ENCODE measurements at places on chromosomes 7 and 10.

DNA sequence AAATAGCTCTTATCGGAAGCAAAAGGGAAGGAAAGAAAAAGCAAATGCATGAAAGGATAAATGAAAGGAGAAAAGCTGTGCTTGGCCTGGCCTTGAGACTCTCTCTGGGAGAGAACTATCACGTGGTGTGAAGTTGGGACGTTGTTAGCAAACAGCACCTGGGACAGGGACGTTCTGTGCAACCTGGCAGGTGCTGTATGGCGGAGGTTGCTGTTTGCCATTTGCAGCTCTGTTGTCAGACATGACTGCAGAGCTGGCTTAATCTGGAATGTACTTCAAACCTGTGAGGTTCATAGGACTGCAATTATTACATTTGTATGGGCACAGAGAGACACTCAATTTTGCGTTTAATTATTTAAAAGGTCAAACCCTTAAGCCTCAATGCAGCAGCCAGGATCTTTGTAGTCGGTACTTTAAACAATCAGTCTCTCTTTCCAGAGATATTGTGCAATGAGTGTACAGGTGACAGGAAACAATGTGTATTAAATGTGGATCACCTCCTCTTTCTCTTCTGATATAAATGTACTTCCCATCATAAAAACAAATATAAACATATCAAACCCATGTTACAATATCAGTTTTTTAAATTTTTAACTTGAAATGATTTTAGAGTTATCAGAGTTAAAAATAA, 800.5 kb upstream of the KCND2 start:
- no peak for DNase-seq

DNA sequence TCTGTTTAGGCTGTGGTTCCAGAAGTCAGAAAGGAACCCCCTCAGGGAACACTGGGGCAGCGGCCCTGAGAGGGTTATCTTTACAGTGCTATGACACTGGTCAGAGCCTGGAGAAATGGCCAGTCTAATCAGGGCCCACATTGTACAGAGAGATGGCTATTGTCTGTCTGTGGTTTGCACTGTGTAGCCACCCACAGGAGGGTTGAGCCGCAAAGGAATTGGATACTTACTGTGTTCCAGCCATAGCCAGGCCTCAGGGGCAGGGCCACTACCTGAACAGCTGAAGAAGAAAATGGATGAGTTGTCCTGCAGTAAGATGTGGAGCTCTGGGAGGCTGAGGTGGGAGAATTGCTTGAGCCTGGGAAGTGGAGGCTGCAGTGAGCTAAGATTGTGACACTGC, 47.5 kb upstream of the PODXL start:
- DNase-seq, result no peak

DNA sequence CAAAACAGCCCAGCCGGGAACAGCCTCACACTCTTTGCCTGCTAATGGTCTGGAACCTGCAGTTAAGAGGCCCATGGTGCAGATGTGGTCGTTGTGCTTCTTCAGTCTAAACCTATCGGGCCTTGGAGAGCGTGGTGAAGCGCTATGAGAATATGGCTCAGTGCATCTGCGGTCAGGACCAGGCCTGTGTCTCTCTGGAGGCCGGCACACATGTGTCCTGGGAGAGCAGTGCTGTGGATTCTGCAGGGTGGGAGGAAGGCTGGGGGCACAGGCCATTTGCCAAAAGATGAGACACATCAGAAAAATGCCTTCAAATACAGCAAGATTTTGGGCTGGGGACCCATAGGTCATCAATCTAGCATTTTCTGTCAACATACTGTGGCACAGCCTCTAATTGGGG, 231.5 kb upstream of the GLI3 start:
- DNase-seq, result no peak

- DNase-seq, result no peak
These were observed 71.5 kb downstream of the EBF3 start for GRCh38 chr10:129892548-129893052.

DNA sequence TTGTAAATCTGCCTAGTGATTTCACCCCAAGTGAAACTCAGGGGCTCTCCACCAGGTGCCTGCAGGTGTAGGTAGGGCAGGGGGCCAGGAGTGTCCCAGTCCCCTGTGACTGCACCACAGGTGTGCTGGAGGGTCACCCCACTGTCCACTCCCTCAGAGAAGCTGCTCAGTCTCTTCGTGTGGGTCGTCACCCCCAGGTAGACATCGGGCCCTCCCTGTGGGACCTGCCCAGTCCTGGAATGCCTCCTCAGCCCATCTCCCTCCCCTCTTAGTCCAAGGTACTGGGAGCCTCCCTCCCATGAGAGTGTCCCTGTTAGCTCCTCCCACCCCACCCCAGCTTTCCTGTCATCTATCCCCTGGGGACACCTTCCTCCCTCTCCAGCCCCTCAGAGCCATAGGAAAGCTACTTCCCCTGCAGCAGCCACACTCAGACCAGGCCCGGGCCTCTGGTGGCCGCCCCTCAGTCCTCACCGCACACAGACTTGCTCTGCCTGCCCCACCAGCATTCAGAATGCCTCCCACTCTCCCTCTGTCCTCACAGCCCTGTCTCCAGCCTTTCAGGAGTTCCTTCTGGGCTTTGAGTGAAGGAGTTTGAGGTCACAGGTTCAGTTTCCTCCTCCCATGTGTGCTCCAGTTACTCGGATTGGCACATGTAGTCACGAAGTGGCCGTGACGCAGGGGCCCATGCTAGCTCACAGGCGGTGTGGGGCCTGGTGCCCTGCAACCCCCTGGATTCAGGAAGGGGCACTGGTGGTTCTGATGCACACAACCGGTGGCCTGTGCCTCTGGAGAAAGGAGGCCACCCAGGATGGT, 5.1 kb downstream of the ALOX5 start:
- no peak for DNase-seq

- DNase-seq, result no peak
These were observed 416.3 kb upstream of the COBL start for GRCh38 chr7:51732951-51733350.

- DNase-seq, result no peak
These were observed 230.3 kb upstream of the GHITM start for GRCh38 chr10:83909001-83909400.

- no peak for DNase-seq
These were observed 68.8 kb upstream of the MTPN start for GRCh38 chr7:136045992-136046391.

DNA sequence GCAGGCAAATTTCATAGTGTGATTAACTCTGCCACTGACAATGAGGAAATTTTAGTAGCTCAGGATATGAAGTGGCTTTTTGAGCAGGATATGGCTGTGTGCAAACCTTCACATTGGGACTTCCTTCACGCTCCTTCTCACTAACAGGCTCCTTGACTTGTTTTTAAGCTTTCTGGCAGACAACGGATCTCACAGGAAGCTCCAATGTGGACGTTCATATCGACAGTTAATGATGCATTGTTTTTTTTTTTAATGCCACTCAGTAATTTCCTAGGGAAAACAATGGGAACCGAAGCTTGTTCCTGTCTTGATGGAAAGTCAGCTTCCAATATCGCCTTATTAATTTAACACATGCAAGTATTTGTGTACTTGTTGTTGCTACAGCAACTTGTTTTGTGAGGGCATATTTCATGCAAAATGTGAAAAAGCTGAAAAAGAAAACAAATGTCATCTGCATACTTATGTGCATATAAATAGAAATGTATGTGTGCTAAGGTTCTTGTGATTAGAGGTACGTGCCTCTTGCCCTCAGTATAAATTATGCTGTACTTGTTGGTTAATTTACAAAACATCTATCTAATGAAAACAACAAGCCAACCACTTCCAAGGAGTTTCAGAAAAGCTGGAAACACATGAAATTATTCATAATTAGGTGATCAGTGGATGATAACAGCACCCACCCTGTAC, 84.7 kb downstream of the NRP1 start:
- no peak for DNase-seq

GRCh38 chr10:30581779-30582380, 47.7 kb downstream of the LYZL2 start:
- peak; percentile 71 for DNase-seq

- no peak for DNase-seq
These were observed 171.2 kb downstream of the DNAJB6 start for GRCh38 chr7:157507987-157508386.

GRCh38 chr10:126930883-126931503, 25.8 kb downstream of the DOCK1 start:
- DNase-seq, result no peak

DNA sequence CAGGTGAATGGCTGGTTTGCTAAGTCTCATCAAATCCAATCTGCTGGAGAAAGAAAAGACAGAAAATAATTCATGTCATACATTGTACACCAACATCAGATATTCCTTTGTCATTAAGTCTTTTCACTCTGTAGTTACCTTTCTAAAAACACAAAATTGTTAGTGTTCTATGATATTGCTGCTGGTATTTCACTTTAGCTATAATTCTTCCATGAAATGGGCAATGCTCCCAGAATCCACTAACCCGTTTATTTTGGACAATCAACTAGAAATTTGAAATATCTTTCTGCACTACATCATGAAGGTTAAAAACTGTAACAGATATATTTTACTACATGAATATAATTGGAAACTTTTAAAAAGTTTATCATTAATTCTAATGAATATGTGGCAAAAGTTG, 181.3 kb downstream of the C7orf25 start:
- no peak for DNase-seq

- DNase-seq, result no peak
These were observed 452.6 kb upstream of the ZMIZ1 start for GRCh38 chr10:78616125-78616695.

- DNase-seq, result peak; percentile 40
These were observed 4.2 kb downstream of the SMARCD3 start for GRCh38 chr7:151244196-151244840.

GRCh38 chr10:14448197-14448990, 117.7 kb upstream of the FRMD4A start:
- DNase-seq, result no peak

GRCh38 chr10:7042419-7043054, 368.3 kb downstream of the SFMBT2 start:
- no peak for DNase-seq

DNA sequence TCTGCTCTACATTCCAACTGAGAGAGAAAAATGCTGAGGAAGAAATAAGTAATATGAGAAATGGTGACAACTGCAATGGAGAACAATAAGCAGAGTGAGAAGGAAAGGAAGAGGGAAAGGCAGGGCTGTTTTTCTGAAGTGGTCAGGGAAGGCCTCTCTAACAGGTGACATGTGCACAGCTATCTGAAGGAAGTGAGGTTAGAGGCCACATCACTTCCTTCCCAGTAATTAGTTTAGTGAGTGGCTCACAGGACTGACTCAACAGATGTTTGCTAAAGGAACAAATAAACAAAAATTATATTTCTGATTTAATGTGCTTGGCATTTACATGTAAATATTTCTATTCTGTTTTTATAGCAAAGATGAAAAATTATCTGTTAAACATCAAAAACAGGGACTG, 77.9 kb downstream of the ARHGAP21 start:
- no peak for DNase-seq

DNA sequence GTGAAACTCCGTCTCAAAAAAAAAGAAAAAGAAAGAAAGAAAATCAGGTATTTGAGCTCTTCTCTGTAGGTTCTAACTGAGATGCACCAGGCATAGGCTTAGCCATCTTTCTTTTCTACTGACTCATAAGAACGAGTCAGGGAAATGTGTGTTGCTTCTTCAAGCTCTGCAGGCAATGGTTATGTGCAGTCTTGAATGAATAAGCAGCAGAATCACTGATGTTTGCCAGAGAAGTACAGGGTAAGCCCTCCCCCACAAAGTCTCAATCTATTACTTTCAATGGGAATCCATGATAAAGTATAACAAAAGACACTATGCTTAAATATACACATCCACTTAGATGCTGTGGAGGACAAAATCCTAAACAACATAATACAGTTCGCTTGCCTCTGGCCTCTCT, 239.2 kb downstream of the PARD3 start:
- no peak for DNase-seq

DNA sequence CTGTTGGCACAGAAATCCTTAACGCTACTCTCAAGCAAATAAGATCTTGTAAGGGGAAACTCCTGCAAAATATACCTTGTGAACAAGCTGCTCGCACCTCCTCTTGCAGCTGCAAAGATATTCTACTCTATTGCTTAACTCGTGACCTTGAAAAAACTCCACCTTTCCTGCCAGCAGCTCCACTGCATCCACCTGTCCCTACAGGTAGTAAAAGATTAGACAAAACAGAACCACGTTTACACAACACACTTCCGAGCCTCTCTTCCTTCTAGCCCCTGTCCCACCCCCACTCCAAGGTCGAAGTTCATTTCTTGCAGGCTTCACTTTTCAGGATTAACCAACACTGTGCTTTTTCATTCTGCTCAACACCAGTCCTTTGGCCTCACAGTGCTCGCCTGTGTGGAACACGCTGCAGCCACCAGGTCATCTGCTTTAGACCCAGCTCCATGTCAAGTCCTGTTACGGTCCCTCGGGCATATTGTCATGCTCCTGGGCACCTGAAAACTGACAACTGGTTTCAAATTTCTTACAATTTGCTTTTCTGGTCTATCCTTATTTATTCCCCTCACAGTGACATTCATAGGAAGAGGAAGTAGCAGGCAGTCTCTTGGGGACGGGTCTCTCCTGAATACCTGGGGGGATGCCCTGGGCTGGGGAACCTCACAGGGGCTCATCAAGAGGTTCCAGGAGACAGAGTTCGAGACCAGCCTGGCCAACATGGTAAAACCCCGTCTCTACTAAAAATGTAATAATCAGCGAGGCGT, 165.8 kb upstream of the KLF14 start:
- DNase-seq, result no peak

- no peak for DNase-seq
These were observed 388.7 kb upstream of the GHITM start for GRCh38 chr10:83750604-83751003.

DNA sequence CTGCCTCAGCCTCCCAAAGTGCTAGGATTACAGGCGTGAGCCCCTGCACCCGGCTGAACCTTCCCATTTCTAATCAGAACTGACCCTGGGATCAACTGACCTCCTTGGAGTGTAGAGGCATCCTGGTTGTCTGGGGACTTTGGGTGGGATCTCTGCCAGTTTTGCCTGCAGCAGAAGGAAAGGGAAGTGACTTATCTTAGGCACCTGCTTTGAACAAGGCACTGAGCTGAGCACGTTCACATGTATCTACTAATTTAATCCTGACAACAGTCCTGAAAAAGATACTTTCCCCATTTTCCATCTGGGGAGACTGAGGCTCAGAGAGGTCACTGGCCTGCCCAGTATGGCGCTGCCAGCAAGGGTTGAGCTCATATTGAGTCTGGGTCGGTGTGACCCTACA, 153.4 kb downstream of the CUX1 start:
- DNase-seq, result no peak

GRCh38 chr10:114957673-114958072, 19.7 kb downstream of the TRUB1 start:
- no peak for DNase-seq

DNA sequence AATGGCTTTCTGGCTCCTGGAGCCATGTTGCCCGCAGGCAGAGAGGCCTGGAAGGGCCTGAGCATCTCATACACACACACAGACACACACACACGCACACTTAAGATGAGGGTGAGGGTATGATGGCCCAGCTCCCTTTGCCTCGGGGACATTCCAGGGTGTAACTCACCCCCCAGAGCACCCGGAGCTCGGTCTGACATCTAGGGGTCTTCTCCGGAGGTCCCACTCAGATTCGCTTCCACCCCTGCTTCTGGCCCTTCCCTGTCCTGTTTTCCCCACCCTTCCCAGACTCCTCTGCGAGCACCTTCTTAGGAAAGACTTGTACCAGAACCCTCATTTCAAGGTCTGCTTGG, 304.4 kb downstream of the GRID1 start:
- no peak for DNase-seq
